ENCODE measurements at places on chromosomes 4 and X.

- no peak for DNase-seq
Observed at GRCh38 chrX:96455078-96455477, 229.6 kb upstream of the DIAPH2 start.

GRCh38 chr4:8280158-8280875 lies 10.8 kb downstream of the HTRA3 start:
- no peak for DNase-seq

- DNase-seq, result no peak
Observed at GRCh38 chr4:99655308-99656081, 2.1 kb downstream of the C4orf54 start.

DNA sequence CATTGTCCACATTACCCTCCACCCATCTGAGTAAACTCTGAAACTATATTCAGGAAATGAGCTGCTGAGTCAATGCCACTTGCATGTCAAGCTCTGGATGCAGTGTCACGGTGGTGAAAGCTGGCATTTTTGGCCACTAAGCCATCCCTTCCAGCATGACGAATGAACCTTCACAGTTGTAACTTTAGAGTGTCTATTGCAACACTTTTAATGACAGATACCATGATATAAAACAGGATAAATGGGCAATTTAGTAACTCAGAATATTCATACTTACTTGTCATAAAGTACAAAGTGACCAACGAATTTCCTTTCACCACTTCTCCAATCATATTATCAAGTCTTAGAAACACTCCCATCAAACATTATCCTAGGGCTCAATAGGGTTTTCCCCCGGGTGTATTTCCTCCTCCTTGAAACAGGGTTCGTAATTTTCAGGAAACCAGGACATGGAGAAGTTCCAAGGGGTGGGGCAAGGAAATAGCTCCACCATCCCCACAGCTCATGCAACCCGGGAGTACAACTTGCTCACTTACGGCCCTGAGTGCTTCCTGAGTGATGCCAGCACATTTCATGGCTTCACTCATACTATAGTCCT lies 73.1 kb downstream of the MTHFD2L start:
- no peak for DNase-seq

DNA sequence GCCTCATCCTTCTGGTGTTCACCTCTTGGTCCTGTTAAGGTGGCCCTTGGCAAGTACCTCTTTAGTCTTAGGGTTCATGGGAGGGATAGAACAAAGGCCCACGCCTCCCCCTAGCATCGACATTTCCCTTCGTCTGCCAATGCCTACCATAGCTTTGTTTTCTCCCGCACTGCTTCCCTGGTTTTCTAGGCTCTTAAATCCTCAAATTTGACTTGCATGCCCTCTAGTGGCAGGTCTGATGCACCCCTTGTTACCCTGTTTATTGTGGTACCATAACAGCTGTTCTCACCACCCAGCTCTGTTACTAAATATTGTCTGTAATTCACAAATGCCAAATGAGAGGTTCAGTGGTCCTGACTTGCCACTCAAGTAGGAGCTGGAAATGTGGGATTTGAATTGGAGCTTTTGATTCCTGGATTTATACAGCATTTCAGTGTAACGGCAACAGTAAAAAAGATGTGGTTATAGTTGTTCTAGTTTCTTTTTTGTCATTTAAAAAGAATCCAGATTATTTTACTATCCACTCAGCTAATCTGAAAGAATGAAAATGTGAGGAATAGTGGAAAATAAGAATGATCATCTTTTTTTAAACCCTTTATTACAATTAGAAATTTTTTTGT lies 100.1 kb downstream of the REPS2 start:
- peak; percentile 67 for DNase-seq
